ENCODE measurements at places on chromosomes 16 and 17. TPM values are rescaled to one million over a fixed set of nuclear protein-coding genes. Genes with fewer than 3 reads are reported as not detected.

The PHKG2 gene
- total RNA-seq = 29.4 TPM

The WSB1 gene
- 36.9 TPM for total RNA-seq

The IRX3 gene
- total RNA-seq = 1.2 TPM

The VAMP2 gene
- total RNA-seq = 4.3 TPM

Data from bronchus fibroblast of lung (primary cell).